Kidney (tissue), 22 donors: ENCODE measurements at places on chromosomes 2 and 18. TPM values are rescaled to one million over a fixed set of nuclear protein-coding genes. Genes with fewer than 3 reads are reported as not detected.

The BMP10 gene
- not detected for polyA plus RNA-seq

The B3GNT2 gene
- polyA plus RNA-seq, result 17.5 TPM

DNA sequence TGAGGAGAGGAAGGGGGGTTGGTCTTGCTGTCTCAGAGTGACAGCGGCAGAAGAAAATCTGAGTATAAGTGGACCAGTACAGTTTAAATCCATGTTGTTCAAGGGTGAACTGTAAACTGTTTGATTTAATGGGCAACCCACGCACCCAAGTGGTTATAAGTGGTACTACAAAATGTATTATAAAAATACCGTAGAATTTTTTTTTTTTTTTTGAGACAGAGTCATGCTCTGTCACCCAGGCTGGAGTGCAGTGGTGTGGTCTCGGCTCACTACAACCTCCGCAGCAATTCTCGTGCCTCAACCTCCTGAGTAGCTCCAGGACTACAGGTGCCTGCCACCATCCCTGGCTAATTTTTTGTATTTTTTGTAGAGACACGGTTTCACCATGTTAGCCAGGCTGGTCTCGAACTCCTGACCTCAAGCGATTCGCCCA lies 2.1 kb upstream of the CHCHD5 start:
- DNase-seq, result peak; percentile 67

DNA sequence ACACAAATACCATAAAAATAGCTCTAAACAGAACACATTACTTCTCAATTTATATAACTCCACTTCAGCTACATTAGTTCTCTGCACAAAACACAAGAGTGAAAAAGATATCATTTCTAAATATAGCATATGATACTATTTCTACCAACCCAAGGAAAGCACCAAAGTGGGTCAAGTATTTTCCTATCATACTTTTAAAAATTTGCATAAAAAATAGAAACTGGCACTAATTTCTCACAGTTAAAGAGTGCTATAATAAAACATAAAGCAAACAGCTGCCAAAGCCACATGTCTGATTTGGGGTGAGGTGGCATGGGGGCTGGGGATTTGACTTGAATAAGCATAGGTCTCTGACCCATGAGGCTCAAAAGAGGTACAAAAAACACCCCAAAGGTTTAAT lies 61.5 kb downstream of the BARD1 start:
- DNase-seq, result no peak

DNA sequence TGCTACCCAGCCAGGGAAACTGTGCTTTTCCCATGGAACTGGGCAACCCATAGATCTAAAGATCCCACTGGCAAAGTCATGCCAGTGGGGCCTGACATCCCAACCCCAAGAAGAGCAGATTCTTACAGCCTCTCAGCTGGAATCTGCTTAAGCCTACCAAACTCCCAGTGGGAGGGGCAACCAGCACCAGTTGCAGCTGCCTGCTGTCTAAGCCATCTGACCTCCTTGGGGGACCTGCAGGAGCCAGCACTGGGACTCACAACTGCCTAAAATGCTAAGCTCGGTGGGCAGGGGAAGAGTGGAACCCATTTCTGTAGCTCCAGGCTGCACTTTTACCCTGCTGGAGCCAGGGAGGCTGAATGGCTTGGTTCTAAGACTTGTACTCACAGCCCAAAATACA lies 770.7 kb upstream of the SLC8A1 start:
- no peak for DNase-seq

The OTOS gene
- 1.5 TPM for polyA plus RNA-seq

DNA sequence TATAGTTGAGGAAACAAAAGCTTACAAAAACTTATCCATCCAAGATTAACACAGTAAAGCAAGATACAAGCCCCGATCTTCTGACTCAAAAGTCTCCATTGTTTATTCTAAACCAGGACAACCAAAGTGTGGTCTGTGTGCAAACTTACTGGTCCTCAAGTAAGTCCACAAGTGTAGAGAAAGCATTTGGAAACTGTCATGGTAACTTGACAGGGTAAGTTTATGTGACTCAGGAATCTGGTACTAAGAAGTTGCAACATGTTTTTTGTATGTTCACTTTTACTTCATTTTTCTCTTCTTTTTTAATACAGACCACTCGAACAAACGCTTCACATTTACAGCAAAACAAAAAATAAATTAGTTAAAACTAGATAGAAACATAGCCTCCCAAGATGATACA lies 9.4 kb downstream of the MBD2 start:
- no peak for DNase-seq

The ANKRD23 gene
- polyA plus RNA-seq, result 1.6 TPM

The POTEI gene
- not detected for polyA plus RNA-seq

The RND3 gene
- 6.5 TPM for polyA plus RNA-seq

The LRP2 gene
- 44.7 TPM for polyA plus RNA-seq

DNA sequence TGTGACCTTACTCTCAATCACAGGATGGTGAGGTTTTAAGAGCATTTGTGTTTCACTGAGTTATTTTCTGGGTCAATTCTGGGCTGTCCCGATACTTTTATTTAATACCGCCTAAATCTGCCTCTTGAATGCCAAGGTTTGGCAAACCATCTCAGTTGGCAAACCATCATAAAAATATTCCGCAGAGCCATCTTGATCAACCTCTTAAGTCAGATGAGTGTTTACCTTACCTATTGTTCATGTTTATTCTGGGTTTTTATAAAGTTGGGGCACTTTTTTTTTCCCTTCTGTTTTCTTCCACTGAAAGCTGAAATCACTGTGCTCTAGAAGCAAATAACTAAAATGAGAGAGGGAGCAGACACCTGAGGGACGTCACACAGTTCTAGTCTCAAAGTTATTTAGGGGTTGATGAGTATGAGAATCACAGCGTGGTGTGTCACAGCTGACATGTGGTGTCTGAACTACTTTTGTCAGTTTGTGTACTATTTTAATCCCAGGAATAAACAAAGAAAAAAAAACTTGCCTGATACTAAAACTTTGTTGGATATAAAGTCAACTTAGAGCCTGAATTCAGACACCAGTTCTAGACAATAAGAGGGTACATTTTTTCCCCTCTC lies 48.6 kb downstream of the ETAA1 start:
- no peak for DNase-seq

DNA sequence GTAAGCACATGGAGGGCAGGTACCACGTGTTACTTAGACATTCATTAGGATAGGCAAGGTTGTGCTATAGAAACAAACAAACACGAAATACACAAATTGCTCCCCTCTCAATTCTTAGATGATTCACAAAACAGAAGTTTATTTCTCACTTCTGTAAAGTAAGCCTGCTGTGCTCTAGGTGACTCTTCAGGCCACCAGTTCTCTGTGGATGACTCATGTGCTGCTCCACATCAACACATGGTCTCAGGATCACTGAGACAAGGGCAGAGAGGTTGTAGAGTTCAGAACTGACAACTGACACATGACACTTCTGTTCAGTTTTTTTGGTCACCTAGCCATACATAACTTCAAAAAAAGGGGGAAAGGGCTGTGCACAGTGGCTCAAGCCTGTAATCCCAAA lies 70.6 kb downstream of the DAW1 start:
- no peak for DNase-seq

- no peak for DNase-seq
Observed at GRCh38 chr2:145421841-145422240, 901.9 kb upstream of the ZEB2 start.

The AQP12B gene
- polyA plus RNA-seq, result not detected

The MGAT4A gene
- polyA plus RNA-seq, result 23.5 TPM

DNA sequence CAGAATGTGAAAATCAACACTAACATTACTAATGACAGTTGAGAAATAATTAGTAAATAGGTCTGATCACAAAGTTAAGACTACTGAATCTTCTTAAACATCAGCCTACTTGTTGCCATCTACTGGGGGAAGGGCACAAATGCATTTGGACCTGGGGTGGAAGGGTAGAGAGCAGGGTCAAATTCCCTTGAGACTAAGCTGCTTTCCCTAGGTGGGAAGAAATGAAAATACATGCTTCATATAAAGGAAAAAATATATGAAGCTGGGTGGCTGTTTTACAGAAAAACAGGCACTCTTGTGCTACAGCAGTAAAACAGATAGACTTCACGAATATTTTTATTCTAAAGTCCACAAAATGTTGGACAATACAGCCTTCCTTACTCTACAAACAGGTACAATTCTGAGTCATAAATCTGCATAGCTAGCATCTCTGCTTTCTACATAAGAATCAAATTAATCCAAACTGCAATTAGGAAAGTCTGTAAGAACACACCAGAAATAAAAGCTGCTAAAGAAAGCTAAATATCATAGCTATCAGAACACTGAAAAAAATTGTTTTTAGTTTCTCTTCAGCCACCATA lies 10.9 kb downstream of the TRIP12 start:
- DNase-seq, result peak; percentile 37

- peak; percentile 87 for DNase-seq
Observed at GRCh38 chr2:96839293-96839874, 4.4 kb downstream of the ANKRD23 start.

The SLC14A1 gene
- 15.3 TPM for polyA plus RNA-seq

DNA sequence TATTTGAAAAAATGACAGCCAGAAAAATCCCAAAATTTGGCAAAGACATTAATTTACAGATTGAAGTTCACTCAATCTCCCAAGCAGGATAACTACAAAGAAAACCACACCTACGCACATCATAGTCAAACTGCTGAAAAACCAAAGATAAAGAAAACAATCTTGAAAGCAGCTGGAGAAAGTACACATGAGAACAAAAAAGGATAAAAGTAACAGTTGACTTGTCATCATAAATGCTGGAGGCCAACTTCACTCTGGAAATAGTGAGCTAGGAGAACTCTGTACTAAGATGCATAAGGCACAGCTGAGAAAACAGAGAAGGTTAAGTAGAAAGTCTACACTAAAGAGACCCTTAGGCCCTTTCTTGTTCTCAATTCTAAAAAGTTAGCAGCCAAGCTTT lies 73.1 kb downstream of the TLK1 start:
- no peak for DNase-seq

- DNase-seq, result peak; percentile 22
Observed at GRCh38 chr2:58634653-58635370, 393.7 kb upstream of the FANCL start.

GRCh38 chr2:197674591-197674990 lies 796 bp downstream of the RFTN2 start:
- DNase-seq, result peak; percentile 78

GRCh38 chr2:131584380-131584779 lies 56.7 kb downstream of the CCDC74A start:
- no peak for DNase-seq

The UGT1A4 gene
- polyA plus RNA-seq, result 0.84 TPM

DNA sequence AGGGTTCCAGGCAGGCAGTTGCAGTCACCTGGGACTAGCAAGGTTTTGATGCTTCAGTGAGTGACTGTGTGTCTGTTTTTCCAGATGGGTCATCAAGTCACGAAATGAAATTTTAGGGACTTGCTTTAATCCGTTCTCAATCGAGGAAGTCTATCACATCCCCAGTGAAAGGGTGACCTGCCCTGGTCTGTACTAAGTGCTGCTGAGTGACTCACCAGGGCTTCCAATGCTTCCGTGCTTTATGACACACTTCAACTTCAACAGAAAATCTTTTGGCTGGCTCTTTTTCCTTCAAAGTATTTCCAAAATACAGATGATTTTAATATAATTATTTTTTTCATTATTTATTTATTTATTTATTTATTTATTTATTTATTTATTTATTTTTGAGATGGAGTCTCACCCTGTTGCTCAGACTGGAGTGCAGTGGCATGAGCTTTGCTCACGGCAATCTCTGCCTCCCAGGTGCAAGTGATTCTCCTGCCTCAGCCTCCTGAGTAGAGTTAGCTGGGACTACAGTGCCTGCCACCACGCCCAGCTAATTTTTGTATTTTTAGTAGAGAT lies 18.4 kb downstream of the TFCP2L1 start:
- no peak for DNase-seq

DNA sequence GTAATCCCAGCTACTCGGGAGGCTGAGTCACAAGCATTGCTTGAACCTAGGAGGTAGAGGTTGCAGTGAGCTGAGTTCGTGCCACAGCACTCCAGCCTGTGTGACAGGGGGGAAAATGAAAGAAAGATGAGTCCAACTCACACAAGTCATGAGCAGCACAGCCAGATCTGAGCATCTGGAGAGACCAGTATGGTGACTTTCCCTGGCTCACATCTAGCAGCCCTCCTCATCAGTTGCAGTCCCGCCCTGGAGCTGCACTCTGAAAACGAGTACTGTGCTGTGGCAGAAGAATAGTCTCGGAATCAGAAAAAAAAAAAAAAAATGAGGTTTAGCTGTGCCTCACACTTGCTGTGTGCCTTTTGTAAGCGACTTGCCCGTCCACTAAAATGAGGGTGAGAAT lies 74.4 kb upstream of the TRIB2 start:
- no peak for DNase-seq

The LYPD1 gene
- polyA plus RNA-seq, result 4.7 TPM

DNA sequence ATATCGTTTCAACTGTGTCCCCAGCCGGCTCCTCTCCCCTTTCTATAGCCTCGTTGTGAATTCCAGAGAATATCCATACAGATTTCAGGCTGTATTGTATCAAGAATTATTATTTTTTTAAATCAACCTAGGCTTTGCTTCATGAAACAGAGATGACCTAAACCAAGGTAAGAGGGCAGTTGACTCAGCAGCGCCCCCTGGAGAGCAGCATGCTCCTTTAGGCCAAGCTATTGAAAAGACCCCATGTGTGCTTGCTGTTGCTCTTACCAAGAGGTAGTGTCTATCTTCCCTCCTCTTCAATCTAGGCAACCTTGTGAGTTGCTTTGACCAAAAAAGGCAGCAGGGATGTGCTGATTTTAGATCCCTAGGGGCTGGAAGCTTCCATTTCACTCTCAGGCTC lies 426.7 kb upstream of the SMIM21 start:
- no peak for DNase-seq

The CTNNA2 gene
- polyA plus RNA-seq, result 0.47 TPM

GRCh38 chr2:149488706-149489440 lies 98.7 kb downstream of the MMADHC start:
- no peak for DNase-seq

GRCh38 chr2:101827246-101827645 lies 129.7 kb downstream of the MAP4K4 start:
- DNase-seq, result no peak

- DNase-seq, result no peak
Observed at GRCh38 chr2:11579867-11580659, 46.2 kb downstream of the GREB1 start.

DNA sequence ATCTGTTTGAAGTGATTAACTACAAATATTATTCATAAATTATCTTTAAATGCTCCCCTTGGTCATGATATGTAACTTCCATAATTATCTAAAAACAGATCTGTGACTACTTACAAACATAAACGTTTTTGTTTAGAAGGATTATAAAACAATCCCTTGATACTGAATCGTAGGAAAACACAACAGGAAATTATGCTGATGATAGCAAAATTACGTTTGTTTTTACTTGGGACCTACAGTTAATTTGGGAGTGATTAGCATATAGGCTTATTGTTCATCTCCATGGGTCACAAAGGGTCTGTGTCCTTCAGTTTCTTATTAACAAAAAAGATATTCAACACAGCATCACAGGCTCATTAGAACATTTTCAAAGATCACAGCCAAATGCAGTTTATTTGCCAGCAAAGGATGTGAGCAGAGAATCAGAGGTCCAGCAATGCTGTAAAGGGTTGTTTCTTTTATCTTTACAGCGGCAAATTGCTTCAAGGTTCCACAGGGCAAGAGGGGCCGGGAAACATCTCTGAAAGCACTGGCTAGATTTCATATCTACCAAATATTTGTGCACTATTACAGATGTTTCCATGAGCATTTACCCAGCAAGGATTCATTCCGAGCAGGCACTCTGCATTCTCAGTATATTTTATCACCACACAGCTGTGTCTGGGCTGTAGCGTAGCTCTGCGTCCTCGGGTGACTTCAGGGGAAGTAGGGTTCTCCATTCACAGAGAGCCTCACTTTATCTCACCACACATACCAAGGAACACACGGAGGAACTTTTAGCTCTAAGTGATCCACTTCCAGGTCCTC lies 4.1 kb downstream of the CCDC195 start:
- no peak for DNase-seq

The PRKAG3 gene
- not detected for polyA plus RNA-seq

- no peak for DNase-seq
Observed at GRCh38 chr18:79367480-79367879, 28.2 kb upstream of the NFATC1 start.
